ENCODE measurements at places on chromosomes 5 and 9. TPM values are rescaled to one million over a fixed set of nuclear protein-coding genes. Genes with fewer than 3 reads are reported as not detected.

Gene SLC6A19
- not detected for total RNA-seq

DNA sequence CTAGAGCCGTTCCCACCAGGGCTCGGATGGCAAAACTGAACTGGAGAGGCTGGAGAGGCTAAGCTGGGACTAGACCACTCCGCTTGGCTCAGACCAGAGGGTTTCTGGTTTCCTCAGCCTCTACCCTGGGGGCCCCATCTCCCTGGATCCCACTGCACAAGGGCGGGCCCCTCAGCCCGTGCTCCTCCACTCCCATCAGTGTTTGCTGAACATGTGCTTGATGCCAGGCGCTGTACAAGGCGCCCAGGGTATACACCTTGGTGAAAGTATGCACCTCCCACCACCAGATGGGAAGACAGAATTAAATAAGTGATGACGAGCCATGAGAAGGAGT lies 18.0 kb downstream of the GPX3 start:
- no peak for DNase-seq

Gene C9orf153
- total RNA-seq = 0.52 TPM

DNA sequence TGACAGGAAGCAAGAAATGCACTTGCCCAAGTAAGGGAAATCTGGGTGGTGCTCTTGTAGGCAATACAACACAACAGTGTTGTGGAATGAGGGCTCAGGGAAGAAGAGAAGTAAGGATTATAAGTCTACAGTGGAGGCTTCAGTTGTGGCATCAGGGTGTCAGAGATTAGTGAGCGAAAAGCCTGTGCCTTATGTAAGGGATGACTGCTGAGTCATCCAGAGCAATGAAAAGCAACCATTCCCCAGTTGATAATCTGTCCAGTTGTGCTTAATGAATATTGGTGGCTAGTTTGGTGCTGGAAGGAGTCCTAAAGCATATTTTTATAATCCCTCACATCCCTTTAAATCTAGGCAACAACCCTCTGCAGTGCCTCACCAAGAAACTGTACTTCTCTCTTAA lies 42.0 kb downstream of the FBXO38 start:
- DNase-seq = no peak

Gene LCN6
- not detected for total RNA-seq

Measured in PC-9 (cell line).